Hematopoietic multipotent progenitor cell treated with erythropoietin and hydrocortisone succinate and interleukin-3 and kit ligand, for 6 days (in vitro differentiated cells): ENCODE measurements at places on chromosomes 2 and 18.

- no peak for DNase-seq
These were observed 16.1 kb upstream of the VPS54 start for GRCh38 chr2:64035072-64035942.

DNA sequence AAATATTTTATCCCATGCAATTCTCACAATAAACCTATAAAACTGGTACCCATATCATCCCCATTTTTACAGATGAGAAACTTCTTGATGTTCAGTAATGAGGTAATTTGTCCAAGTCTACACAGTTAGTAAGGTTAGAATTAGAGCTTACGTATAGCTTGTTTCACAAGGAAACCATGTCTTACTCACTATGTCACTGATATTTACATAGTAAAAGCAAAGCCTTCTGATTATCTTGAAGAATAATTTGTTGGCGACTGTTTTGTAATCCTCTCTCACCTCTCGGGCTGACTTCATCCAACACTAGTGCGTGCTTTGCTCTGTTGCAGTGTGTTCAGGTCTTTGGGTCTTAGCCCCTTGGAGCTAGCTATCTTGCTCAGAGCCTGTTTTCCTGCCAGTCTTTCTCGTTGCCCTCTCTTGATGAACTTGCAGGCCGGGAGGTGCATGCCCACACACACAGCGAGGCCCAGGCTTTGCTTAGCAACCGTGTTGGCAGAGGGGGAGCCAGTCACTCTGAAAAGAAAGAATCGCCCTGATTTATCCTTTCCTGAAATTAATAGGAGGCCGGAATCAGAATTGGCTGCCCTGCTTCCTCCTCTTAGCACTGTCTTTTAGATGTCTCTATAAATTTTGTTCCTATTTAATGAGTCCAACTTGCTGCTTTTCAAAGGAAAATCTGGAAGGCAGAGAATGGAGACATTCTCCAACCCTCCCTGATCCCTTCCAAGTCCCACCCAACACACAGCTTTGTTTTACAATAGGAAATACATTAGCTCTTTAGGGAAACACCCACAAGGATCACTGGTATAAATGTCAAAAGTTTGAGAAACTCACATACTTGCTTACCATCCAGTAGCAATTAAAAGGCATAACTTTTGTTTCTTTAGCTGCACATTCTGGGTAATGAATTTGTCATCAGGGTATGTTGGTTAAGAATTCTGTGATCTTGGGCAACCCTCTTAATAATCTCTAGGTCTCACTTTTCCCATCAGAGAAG is 97.6 kb upstream of the SEC11C start:
- no peak for DNase-seq

DNA sequence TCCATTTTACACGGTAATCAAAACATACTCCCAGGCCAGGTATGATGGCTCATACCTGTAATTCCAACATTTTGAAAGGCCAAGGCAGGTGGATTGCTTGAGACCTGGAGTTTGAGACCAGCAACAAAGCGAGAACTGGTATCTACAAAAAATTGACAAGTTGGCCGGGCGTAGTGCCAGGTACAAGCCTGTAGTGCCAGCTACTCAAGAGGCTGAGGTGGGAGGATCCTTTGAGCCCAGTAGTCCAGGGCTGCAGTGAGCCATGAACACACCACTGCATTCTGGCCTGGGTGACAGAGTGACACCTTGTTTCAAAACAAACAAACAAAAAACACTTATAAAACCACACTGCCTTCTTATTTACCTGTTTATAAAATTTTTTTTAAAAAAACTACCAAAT is 80.8 kb downstream of the GAREM1 start:
- DNase-seq: no peak

GRCh38 chr2:33236482-33237385 is 239.7 kb upstream of the RASGRP3 start:
- DNase-seq: no peak

DNA sequence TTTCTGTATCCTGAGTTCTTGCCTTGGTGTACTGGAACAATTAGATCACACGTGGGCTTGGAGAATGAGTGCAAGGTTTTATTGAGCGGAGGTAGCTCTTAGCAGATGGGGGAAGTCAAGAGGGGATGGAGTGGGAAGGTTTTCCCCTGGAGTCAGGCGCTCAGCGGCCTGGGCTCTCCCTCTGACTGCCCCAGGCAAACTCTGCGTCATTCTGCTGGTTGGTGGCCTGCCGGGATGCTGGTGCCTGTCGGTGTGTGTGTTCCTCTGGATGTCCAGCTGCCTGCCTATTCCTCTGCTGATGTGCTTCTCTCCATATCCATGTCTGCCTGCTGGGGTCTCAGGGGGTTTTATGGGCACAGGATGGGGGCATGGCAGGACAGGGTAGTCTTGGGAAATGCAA is 111.0 kb downstream of the TRIB2 start:
- DNase-seq: no peak

- DNase-seq: no peak
These were observed 109.7 kb downstream of the RGPD3 start for GRCh38 chr2:106358521-106358920.

DNA sequence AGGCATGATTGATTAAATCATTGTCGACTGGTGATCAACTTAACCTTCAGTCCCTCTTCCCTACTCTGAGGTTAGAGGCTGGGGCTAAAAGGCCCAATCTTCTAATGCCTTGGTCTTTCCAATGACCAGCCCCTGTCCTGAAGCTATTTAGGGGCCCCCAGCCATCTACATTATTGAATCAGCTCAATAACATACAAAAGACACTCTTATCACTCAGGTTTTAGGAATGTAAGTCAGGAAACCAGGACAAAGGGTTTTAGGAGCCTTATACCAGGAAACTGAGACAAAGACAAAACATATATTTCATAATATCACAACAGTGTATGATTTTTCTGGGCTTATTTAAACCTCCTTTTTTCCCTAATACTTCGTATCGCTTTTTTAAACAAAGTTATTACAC is 198.6 kb downstream of the RNF152 start:
- DNase-seq: no peak

- DNase-seq: no peak
These were observed 173.6 kb downstream of the ADCYAP1 start for GRCh38 chr18:1078301-1078700.

GRCh38 chr2:138565230-138565598 is 63.6 kb downstream of the SPOPL start:
- no peak for DNase-seq

DNA sequence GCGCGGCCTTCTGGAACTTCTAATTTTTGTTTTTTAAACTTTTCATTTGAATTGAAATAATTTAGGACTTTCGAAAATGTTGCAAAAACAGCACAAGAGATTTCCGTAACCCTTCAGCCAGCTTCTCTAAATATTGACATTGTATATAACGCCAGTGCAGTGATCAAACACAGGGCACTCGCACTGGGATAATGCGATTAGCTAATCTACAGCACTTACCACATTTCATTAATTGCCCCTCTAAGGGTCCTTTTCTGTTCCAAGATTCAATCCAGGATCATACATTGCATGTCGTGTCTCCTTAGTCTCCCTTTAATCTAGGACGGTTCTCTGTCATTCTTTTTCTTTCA is 343 bp upstream of the CD302 start:
- no peak for DNase-seq

GRCh38 chr2:54457323-54458023 is 1.3 kb downstream of the SPTBN1 start:
- DNase-seq: peak; percentile 17
